ENCODE measurements at places on chromosomes 7 and 10.

GRCh38 chr7:91345449-91345848 is 81.2 kb downstream of the FZD1 start:
- DNase-seq, result no peak

DNA sequence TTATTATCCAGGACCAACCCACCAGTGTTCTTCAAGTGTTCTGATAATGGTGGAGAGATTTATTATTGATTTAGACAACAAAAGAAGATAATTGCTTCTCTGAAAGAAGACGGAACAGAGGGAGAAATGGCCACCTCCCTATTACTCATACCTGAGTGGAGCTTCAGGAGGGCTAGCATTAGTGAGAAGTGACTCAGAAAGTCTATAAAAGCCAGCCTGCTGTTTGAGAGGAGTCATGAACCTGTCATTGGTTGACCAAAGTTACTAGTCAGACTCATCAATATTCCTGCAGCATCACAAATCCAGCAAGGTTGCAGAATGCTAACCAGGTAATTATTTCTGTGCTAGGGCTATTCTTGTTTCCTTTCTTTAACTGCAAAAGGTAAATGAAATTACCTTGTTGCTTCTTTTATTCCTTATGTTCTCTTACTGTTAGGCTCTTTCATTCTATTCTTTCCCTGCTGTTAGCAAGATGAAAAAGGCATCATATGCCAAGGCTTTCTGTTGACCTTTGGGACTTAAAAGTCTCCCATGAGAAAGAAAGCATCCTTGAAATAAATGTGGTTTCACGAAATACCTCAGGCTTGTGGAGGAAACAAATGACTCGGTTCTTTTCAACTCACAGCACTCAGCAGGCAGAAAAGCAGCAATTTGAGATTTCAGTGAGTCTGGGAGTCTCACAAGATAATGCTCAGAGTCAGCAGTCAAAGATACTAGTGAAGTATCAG is 256.4 kb upstream of the PHYHIPL start:
- no peak for DNase-seq

DNA sequence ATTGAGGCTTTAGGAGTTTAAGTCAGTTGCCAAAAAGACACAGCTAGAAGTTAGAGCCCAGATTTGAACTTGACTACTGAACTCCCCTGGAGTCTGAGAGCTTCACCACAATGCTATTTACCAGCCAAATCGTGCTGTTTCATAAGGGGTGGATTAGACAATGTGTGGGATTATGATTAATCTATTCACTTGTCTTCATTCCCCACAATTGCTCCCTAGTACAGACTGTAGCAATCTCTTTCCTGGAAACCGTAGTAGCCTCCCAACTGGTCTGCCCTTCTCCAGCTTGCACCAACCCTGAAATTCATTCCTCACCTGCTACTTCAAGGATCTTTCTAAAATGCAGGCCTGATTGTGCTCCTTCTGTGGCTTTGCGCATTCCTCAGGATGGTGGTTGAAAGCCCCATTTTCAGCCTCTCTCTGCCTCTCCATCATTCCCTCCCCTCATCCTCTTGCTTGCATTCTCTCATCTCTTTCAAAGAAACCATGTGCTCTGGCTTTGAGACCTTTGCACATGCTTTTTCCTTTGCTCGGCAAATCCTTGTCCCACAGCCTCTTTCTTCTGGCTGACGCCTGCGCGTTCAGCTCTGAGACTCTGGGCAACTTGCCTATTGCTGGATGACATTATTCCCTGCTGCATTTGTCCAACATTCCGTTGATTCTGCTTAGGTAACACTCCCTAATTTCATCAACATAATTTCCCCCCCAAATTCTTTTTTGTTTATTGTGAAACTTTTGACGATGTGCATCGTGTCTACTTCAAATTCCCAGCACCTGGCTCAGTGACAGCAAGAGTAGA is 145.1 kb downstream of the ADRA2A start:
- no peak for DNase-seq

DNA sequence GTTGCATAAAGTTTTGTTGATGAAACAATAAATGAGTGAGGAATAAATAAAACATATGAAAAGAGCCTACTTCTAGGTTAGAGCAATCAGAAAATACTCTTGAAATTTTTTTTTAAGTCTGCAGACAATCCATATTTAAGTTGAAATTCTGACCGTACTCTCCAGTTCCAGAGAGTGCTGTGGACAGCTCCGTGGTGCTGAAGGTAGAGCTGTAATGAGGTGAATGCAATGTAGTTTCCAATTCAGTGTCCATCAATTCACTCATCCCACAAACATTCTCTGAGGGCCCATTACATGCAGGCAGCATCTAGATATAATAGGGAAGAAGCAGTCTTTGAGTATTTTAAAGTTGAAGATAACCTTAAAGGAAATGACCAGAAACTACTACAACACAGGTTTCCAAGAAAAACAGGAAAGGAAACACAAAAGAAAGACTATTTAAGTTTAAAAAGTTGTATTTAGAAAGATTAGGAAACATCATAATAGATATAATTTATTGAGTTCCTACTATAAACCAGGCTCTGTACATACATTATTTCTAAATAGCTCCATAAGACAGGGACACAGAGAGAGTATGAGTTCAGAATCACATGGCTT is 44.0 kb upstream of the CRTAC1 start:
- no peak for DNase-seq

- no peak for DNase-seq
These were observed 29.2 kb downstream of the FAM3C start for GRCh38 chr7:121366852-121367431.

DNA sequence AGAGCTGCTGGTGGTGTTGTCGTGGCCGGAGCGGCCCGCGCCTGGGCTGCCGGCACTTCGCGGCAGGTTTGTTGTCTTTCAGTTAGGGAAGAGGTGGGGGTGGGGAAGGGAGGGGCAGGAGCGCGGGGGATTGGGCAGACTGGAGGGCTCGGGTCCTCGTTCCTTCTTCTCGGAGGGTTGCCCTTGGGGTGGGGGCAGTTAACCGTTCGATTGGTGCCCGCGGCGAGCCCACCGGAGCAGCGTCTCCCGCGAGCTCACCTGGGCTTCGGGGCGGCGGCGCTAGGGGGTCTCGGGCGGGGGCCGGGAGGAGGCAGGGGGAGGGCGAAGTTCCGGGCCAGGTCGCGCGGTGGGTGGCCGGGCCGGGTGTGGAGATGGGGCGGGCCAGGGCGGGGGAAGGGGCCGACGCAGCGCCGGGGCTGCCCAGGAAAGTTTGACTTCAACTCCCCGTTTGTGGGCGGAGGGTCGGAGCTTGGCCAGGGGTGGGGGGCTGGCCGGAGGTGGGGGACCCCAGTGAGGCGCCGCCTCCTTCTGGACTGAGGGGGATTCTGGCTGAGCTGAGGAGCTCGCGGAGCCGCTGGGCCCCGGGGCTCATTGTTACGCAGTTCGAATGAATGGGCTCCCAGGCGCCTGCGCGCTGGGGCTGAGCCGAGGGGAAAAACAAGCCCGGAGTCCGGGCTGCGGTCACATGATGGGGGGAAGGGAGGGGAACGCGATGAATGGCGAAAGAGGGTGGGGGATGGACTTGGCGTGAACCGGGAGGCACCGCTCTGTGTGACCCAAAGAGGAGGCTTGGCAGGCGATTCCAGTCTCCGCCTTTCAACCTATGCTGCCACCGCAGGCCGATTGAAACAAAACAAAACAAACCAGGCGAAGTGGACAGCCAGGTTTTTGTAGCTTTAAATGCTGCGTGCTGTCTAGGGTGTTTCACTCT is 582 bp downstream of the HBP1 start:
- DNase-seq, result peak; percentile 78

GRCh38 chr10:118800920-118801319 is 46.1 kb upstream of the CACUL1 start:
- no peak for DNase-seq

DNA sequence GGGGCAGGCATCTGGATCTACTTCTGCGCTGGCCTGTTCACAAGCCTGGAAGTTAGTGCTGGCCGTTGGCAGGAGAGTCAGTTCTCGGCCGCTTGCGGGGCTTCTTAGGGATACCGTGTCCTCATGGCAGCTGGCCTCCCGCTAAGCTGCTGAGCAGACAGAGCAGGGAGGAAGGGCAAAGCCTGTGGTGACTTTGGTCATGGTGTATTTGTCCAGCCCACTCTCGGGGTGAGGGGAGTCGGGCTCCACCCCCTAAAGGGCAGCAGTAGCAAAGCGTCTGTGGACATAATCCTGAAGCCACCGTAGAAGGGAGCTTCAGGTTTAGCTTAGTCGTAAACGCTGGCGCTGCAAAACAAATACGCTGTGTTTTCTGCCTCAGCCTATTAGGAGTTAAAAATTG is 12.2 kb downstream of the UBE3C start:
- no peak for DNase-seq

- DNase-seq, result no peak
These were observed 49.6 kb downstream of the INPP5A start for GRCh38 chr10:132587175-132587574.
